ENCODE measurements at places on chromosomes 6 and 20.
A peak's percentile ranks its signal among the peaks of the same experiment; 100 is the strongest.

- no peak for DNase-seq
Observed at GRCh38 chr6:132504757-132505156, 8.2 kb downstream of the STX7 start.

GRCh38 chr6:50128420-50129005, 78.8 kb upstream of the DEFB112 start:
- DNase-seq, result no peak

GRCh38 chr6:17987447-17987696, at the start of gene KIF13A:
KIF13A (minus strand) TSS chr6:17987635; CDS start chr6:17987463, 172 bp downstream.
- DNase-seq, result no peak

DNA sequence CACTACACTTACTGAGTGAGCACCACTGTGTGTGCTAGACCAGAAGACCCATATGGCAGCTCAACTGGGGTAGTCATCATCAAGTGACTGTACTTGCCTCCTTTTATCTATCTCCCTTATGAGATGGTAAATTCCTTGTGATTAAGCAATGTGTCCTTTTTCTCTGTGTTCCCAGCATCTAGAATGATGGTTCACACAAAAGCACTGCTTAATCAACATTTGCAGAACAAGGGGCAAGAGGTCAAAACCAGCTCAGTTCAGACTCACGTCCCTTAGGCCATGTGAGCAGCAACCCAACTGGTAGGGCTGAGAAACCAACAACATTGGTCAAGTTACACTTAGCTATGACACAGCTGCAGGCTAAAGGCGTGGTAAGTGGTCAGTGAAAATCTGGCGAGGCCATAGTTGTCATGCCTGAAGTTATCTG, 10.0 kb downstream of the TRAM2 start:
- DNase-seq, result no peak

DNA sequence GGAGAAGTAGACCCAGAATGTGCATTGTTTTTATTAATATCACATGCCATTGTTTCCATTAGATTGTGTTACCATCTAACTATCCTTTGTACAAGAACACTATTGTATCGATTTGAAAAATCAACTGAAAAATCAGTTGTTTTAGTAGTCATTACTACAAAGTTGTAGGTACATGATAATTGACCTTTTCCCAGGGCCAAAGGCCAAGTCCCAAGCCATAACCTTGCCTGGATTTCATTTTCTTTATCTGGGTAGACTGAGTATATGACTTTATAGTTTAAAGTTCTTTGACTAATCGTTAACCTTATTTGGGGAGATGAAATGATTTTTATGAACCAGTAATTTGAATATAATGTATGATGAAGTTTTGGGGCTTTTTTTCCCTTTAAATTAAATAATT, 79.0 kb upstream of the C20orf144 start:
- DNase-seq, result no peak

DNA sequence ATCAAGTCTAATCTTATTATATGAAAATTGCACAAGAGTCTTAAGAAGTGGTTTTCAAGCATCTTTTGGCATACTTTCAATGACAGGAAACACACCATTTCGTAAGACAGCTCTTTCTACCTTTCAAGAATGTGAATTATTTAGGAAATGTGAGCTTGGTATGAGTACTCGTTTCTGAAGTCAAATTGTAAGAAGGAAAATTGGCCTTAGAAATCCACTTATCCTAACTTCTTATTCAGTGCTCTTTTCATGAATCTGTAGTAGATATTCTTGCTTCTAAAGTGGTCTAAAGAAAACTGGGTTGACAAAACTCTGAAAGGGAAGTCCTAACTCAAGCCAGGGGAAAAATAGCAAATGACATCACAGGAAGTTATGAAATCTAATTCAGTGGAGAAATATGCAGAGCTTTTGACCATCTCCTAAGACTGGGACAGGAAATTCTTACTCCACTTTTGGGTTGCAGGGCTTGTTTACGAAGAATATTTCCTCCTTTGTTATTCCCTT, 38.5 kb upstream of the OGFRL1 start:
- no peak for DNase-seq

- no peak for DNase-seq
Observed at GRCh38 chr20:12331236-12331635, 413.5 kb downstream of the BTBD3 start.

- DNase-seq, result peak; percentile 27
Observed at GRCh38 chr6:116008470-116009243, 52.0 kb downstream of the FRK start.
